ENCODE measurements at places on chromosomes 1 and 21.

DNA sequence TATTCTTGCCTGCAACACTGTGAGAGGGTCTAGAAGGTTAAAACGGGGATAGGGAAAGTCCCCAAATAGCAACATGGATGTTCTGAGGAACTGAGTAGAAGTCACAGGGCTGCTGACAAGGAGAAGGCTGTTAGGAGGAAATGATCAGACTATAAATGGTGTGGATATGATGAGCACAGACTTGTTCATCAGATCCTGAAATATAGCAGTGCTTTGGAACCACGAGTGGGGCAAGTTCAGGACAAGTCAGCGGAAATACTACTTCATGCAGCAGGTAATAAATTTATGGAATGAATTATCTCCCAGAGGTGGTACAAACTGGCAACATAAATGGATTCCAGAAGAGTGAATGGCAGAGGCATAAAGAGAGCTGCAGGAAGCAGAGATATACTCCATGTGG lies 3.2 kb upstream of the KIAA0040 start:
- DNase-seq = no peak

DNA sequence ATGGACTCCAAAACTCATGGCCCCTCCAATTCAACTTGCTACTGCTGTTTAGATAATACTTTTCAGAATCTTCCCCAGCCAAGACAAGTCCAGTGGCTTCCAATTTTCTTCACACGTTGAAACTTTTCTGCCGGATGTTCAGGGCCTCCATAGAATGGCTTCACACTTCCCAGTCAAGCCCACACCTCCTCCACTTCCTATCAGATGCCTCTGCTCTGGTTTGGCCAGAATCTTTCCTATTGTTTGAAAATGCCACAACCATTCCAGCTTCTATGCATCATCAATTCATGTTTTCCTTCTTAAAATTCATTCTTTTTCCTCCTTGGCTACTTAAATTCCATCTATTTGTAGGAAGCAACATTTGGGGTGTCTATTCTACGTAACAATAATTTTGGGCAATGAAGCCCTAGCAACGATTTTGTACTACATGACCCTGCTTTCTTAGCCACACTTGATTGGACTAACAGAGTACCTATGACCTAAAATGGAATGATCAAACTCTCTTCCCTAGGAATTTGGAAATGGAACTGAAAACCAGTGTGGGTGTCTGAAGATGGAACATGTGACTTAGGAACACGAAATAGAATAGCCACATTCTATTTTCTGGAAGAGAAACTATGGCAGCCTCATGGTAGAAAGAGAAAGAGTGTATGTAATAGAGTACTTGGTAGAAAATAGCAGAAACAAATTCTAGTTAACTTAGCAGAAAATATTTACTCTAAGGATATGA lies 74.1 kb upstream of the CNIH3 start:
- DNase-seq = no peak

DNA sequence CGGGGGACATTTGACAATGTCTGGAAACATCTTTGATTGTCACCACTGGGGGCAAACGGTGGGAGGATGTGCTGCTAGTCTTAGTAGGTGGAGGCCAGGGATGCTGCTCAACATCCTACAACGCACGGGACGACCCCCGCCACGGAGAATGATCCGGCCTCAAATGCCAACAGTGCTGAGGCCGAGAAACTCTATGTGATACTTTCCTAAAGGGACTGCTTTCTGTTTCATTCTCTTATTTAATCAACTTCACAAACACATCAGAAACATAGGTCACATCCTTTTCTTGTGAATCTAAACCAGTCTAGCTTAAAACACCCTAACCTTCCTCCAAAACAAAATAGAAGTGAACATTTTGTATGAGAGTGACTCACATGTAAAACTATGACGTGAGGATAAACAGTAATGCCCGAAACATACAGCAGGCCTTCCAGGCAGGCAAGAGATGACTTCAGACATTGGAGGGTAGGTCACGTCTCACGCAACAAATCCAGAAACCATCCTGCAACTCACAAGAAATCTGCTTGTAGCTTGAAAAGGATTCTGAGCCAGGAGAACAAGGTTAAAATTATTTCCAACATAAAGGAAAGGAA lies 37.2 kb upstream of the ETS2 start:
- DNase-seq = peak; percentile 36

DNA sequence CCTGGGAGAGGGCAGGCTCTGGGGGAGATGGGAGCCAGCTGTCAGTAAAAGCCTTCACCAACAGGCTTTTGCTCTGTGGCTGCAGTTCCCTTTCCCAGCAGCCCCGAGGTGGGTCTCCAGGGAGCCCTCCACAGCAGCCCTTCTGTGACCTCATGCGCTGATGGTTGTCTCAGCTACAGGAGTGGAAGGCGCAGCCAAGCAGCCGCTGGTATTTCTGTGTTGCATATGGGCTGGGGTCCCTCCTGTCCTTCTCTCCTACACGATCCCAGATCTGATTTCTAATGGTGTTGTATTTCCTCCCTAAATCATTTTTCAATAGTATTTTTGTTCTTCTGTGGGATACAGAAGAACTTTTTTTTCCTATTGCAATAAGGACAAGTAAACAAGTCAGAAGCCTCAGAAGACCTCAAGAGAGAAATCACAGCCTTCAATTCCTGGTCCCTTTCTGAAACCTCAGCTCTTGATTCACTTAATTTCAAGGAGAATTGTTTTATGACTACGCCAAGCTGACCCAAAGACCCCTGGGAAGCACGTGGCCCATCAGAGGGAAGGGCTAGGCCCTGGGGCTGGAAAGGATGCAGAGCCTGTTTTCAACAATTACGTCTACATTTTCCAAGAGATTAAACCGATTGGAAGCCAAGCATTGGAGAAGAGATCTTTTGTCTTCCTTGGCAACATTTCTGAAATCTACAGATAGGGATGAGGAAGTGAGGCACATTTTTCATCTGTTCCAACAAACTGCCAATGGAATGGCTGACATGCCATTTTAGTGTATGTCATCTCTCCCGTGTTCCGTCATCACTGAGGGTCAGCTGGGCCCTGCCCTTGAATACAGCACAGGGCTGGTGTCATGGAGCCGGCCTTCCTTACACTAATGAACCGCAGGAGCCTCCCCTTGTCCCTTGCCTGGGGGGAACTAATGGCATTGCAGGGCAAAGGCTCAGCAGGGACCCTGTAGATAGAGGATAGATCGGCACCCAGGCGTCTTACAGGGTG lies 42.0 kb upstream of the SCCPDH start:
- DNase-seq = no peak

GRCh38 chr1:100076319-100076718 lies 56.4 kb downstream of the SASS6 start:
- DNase-seq = no peak

DNA sequence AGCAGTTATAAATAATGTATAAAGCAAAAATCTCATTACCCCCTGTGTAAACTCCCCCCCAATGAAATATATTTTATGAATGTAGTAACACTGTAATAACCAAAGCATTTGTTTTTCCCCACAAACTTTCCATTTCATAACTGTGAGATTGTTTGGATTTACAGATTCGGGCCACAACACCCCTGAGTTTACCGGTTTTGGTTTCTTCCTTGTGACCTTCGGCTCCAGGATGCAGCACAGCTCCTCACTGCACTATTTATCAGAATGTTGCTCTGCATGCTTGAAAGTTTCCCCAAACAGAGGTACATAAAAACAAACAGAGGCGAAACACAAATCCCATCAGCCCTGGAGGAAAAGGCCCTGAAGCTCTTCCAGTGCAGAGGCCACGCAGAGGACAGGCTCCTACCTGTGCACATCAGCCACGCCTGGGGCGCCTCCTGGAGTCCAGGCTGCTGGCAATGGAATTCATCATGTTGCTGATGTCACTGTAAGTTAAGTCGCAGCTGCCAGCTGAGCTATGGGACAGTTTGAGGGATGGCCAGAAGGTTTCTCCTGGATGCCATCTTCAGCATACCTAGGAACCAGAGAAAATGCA lies 122.0 kb downstream of the LMO4 start:
- DNase-seq = no peak

- no peak for DNase-seq
These were observed 249.3 kb upstream of the DUSP10 start for GRCh38 chr1:221991221-221991620.

GRCh38 chr1:238380167-238380566 lies 489.4 kb upstream of the ZP4 start:
- no peak for DNase-seq

GRCh38 chr1:38586993-38587646 lies 272.5 kb downstream of the RRAGC start:
- peak; percentile 30 for DNase-seq

DNA sequence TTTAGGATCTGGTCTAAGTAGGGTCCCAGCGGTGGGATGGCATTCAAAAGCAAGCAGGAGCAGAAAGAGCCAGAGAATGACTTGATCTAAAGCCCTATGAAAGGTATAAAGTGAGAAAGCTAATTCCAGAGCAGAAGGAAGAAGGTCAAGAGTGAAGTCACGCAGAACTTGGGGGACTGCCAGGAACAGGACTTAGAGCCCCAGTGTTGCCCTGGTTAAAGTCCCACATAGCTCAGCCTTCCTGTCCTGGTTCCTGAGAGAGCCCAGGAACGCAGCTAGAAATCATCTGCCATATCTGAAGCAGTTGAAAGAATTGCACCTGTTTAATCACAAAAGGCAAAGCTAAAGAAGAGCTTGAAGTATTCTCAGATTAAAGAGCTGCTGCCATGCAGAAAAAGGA lies 160.6 kb upstream of the ATP1B1 start:
- no peak for DNase-seq

DNA sequence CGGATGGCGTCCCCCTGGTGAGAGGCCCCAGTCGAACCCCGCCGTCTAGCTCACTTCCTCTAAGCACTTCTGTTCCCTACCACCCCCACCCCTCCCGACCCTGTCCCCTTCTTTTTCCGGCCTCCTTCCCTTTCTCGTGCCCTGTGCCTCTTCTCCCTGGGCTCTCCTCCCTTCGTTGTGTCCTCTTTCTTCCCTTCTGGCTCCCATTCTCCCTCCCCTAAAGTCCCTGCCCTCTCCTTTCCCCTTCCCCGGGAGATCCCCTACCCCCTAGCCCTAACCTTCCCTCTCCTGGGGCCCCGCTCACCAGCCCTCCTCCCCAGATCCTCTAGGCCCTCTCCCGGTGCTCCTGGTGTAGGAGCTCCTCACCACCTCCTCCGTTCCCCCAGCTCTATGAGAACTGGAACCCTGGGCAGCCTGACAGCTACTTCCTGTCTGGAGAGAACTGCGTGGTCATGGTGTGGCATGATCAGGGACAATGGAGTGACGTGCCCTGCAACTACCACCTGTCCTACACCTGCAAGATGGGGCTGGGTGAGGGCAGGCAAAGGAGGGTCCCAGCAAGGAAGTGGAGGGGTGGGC lies 15.9 kb downstream of the BCAN start:
- DNase-seq = no peak

- no peak for DNase-seq
These were observed 2.5 kb upstream of the ZNF683 start for GRCh38 chr1:26375081-26375480.

- DNase-seq = no peak
These were observed 393.2 kb downstream of the RWDD3 start for GRCh38 chr1:95627244-95627643.

GRCh38 chr1:161483361-161483760 lies 21.9 kb upstream of the FCGR2A start:
- no peak for DNase-seq

All from activated CD4-positive, alpha-beta T cell treated with anti-CD3 and anti-CD28 coated beads, Interleukin-2, amount 50 U/mL, for 24 hours (primary cell).